ENCODE measurements at places on chromosomes 5 and 9.
A peak's percentile ranks its signal among the peaks of the same experiment; 100 is the strongest.

GRCh38 chr5:69276422-69277174, 41.9 kb downstream of the CDK7 start:
- DNase-seq, result no peak

DNA sequence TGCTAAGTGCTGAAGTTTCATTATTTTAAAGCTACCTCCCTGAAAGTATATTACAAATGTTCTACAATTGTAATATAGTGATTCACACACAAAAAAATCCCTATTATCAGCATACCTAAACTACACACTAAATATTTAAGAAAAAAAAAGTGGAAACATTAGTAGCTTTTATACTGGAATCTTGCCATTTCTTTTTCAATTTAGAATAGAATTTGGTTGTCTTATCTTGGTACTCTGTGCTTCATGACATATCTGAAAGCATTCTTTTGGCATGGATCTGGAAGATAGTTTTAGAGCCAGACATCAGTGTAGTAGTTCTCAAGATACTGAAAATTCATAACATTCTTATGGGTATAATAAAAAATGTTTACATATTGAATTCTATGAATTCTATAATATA, 35.0 kb downstream of the SLC1A3 start:
- no peak for DNase-seq

GRCh38 chr5:159878988-159879471, 37.3 kb upstream of the ADRA1B start:
- peak; percentile 51 for DNase-seq

GRCh38 chr5:153863951-153864350, 174.8 kb downstream of the FAM114A2 start:
- DNase-seq, result no peak

DNA sequence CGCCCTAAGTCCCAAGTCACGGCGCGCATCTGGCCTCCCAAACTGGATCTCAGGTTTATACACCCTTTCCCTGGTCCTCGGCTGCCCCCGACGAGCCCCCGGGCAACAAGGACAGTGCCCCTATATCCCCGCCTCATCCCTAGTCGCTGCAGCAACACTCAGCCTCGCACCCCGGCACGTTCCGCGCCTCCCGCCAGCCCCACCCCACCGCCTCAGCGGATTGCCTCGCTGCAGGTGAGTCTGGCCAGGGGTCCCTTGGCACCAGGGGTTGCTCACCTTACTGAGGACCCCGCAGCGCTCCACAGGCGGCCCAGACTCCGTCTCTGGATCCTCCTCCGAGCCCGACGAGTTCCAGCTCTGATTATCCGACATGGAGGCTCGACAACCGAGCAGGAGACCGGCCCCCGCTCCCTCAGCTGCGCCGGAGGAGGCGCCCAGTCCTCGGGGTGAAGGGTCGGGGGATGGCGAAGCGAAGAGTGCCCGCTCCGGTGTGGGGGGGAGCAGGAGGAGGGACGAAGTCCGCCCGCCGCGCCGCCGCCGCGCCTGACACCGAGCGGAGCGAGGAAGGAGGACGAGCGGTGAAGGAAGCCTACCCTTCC, 494 bp downstream of the CERT1 start:
- DNase-seq, result peak; percentile 50

GRCh38 chr9:105270711-105271110, 26.3 kb downstream of the SLC44A1 start:
- DNase-seq, result no peak

DNA sequence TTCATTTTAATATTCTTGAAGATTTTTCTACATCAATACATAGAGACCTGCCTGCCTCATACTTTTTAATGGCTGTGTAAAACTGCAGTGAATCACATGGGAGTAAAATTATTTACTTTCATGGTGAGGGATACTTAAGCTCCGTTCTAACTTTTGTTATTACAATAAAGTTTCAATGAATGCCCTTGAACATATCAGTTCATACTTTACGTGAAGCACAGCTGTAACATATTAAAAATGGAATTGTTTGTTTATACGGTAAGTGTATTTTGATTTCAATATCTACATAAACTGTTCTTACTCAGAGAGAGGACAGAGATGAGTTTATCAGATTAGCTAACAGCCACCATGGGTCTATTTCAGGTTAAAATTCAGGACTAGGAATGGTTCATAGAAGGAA, 155.1 kb downstream of the NR3C1 start:
- no peak for DNase-seq

GRCh38 chr9:35932735-35933134, 23.4 kb downstream of the SPAAR start:
- no peak for DNase-seq

DNA sequence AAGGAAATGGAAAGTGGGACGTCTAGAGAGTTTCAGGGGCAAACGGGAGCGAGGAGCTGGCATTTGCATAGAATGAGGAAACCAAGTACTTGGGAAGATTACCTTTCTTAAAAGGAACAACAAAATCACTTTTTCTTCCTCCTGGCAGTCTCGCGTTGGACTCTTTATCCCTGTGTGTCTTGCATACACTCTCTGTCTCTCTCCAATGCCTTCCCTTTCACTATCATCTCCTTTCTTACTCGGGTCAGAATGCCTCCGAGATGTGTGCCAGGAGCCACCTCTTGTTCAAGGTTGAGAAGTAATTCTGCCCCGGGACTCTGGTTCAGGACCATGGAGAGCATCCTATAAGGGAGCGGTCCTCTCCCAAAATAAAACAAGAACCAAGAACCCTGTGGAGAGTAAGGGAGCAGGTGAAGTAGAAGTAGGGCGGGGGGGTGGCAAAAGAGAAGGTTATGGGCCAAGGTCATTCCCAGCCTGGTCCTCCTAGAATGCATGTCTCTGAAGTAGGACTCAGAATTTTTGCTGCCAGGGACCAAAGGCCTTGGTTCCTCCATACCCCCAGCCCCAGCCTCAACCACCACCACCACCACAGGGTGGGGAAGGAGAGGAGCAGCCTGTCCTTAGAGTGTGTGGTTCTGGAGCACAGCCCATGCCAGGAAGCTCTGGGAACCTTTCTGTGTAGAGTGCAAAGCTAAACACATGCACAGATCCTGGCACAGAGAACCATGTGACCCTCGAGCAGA, 72.1 kb upstream of the ARAP3 start:
- DNase-seq, result peak; percentile 42

Data from left lung (tissue), 14 donors.